ENCODE measurements at places on chromosomes 7 and 10.

GRCh38 chr10:66586897-66587679, 338.7 kb upstream of the LRRTM3 start:
- no peaks in the 10 kb centered on the region for H3K36me3 ChIP-seq
- no peak for DNase-seq
- peaks cover 5% of the 10 kb centered on the region for H3K4me1 ChIP-seq
- H3K4me3 ChIP-seq: no peak overlapping the region
- no peaks in the 10 kb centered on the region for H3K27me3 ChIP-seq

DNA sequence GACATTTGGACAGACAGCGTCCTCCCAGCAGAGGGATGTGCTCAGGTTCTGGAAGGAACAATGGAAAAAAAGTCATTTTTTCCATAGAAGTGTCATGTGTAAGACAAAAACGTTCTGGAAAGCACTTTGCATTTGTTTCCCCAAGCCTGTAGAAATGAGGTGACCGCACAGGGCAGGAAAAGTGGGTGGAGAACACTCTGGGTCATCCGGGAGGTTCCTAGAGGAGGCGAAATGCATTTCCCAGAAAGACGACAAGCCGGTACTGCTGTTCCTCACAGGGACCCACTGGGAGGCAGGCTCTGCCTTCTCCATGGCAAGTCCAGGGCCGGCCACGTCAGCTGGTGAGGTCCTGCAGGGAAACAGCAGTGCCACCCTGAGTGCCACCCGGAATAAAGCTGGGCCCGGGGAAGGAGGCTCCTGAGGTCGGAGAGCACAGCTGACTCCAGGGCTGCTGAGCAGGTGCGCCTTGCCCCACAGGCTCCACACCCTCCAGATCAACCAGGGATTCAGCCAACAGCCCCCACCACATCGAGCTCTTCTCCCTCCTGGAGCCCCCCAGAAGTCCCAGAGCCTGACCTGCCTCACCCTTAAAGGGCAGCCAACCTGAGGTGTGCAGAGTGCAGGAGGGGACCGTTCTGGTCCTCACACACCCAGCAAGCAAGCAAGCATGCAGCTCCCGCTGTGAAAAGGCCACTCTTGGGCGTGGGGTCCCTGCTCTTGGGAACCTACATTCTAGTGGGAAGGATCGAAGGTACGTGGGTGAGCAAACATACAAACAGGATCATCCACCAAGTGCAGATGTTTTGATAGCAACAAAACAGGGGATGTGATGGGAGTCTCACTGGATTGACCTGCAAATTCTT, 28.8 kb upstream of the INPP5A start:
- H3K27me3 ChIP-seq: peaks cover 7% of the 10 kb centered on the region
- no peak overlapping the region for H3K27ac ChIP-seq
- H3K4me3 ChIP-seq: no peak overlapping the region
- H3K36me3 ChIP-seq: no peaks in the 10 kb centered on the region
- H3K4me1 ChIP-seq: no peaks in the 10 kb centered on the region

DNA sequence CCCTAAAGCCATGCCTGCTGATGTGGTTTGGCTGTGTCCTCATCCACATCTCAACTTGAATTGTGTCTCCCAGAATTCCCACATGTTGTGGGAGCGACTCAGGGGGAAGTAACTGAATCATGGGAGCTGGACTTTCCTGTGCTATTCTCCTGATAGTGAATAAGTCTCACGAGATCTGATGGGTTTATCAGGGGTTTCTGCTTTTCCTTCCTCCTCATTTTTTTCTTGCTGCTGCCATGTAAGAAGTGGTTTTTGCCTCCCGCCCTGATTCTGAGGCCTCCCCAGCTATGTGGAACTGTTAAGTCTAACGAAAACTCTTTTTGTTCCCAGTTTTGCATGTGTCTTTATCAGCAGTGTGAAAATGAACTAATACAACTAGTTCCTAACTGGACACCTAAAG, 11.8 kb downstream of the MACROH2A2 start:
- DNase-seq: no peak
- H3K27ac ChIP-seq: no peak overlapping the region
- no peak overlapping the region for H3K4me3 ChIP-seq
- no peaks in the 10 kb centered on the region for H3K27me3 ChIP-seq

GRCh38 chr10:117801691-117802090, 245.1 kb downstream of the RAB11FIP2 start:
- no peaks in the 10 kb centered on the region for H3K27me3 ChIP-seq
- no peaks in the 10 kb centered on the region for H3K4me1 ChIP-seq
- no peak overlapping the region for H3K4me3 ChIP-seq
- no peak overlapping the region for H3K27ac ChIP-seq

DNA sequence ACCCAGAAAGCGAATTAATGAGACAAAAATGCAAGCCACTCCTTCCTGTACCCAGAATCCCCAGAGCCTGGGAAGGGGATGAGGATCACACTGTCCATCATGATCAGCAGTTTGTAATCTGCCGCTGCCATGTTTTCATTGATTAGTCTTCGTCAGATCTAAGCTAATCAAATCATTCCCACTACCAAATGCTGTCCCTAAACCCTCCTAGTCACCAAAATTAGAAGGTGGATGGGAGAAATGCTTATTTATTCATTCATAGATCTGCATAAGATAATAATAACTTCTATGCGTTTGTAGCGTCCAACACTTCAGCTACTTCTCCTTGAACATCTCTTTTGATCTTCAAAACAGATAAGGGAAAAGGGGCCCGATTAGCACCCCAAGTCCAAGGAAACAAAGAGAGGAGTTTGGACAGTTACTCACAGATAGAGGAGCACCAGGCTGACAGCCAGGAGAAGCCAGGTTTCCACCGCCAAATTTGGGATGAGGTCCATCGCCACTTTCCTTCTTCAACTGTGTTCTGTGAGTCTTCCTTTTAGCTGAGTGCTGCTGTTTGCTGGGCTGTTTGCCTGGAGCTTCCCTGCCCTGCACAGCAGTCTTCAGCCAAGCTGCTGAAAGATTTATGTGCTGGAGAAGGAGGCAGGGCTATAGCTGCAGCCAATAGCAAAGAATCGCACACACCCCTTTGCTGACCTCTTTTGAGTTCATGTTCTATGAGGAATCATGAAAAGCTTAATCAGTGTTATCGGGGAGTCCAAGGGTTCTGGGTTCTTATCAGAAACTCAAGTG, at the start of gene CYP3A5:
CYP3A5 (minus strand) TSS at position 597 of the 792 bp plus-strand sequence; CDS start at position 497, 100 bp downstream.
- no peaks in the 10 kb centered on the region for H3K27me3 ChIP-seq
- peak within 1 kb of the TSS; percentile 13 for H3K27ac ChIP-seq
- no peak within 1 kb of the TSS for H3K4me3 ChIP-seq
- H3K4me1 ChIP-seq: peaks cover 10% of the 10 kb centered on the region

DNA sequence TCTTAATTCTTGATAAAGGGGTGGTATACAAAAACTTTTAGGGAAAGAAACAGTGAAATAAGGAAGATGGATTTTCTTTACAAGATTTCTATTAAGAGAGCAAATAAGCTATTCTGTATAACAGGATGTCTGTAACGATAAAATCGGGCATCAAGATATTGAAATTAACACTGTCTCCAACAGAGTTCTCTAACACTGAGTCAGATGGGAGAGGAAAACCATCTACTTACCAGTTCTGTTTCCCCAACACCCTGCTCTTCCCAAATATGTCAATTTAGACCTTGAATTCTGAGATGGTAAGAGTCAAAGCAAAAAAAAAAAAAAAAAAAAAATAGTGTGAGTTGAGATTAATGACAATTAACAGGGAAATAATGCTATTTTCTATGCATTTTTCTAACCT, 23.0 kb downstream of the SMURF1 start:
- no peaks in the 10 kb centered on the region for H3K27me3 ChIP-seq
- peaks cover 54% of the 10 kb centered on the region for H3K4me1 ChIP-seq
- H3K36me3 ChIP-seq: peaks cover 4% of the 10 kb centered on the region
- DNase-seq: no peak
- H3K4me3 ChIP-seq: no peak overlapping the region

- no peaks in the 10 kb centered on the region for H3K27me3 ChIP-seq
- no peak overlapping the region for H3K4me3 ChIP-seq
- no peak for DNase-seq
- H3K27ac ChIP-seq: no peak overlapping the region
- H3K36me3 ChIP-seq: no peaks in the 10 kb centered on the region
- no peaks in the 10 kb centered on the region for H3K4me1 ChIP-seq
Observed at GRCh38 chr10:126309228-126309883, 78.9 kb downstream of the ADAM12 start.

DNA sequence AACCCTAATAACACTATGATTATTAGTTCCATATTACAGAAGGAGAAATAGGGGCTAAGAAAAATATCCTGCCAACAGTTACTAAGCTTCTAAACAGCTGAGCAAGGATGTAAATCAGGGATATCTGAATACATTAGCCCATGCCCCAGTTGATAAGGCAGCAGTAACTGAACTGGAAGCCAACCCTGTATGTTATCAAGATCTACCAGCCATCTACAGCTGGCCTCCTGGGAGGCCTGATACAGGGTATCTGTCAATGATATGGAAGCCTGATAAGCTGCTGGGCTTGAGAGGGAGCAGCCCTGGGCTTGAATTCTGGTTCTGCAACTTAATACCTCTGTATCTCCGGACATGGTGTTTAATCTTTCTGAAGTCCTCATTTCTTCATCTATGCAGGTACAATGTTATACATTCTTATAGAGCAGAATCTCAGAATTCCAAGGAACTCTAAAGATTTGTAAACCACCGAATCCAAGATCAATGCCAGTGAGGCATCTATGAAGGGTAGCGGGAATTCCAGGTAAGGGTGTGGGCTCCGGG, 37.9 kb upstream of the AFAP1L2 start:
- H3K4me1 ChIP-seq: no peaks in the 10 kb centered on the region
- peaks cover 7% of the 10 kb centered on the region for H3K36me3 ChIP-seq
- DNase-seq: no peak
- no peak overlapping the region for H3K4me3 ChIP-seq

- no peaks in the 10 kb centered on the region for H3K27me3 ChIP-seq
- H3K4me1 ChIP-seq: no peaks in the 10 kb centered on the region
- H3K4me3 ChIP-seq: no peak overlapping the region
- no peak overlapping the region for H3K27ac ChIP-seq
- DNase-seq: no peak
Observed at GRCh38 chr10:115117301-115117700, 24.1 kb downstream of the ATRNL1 start.

- no peak for DNase-seq
- peaks cover 5% of the 10 kb centered on the region for H3K4me1 ChIP-seq
- no peak overlapping the region for H3K4me3 ChIP-seq
- H3K27me3 ChIP-seq: no peaks in the 10 kb centered on the region
Observed at GRCh38 chr10:19663344-19663743, 152.9 kb upstream of the PLXDC2 start.

DNA sequence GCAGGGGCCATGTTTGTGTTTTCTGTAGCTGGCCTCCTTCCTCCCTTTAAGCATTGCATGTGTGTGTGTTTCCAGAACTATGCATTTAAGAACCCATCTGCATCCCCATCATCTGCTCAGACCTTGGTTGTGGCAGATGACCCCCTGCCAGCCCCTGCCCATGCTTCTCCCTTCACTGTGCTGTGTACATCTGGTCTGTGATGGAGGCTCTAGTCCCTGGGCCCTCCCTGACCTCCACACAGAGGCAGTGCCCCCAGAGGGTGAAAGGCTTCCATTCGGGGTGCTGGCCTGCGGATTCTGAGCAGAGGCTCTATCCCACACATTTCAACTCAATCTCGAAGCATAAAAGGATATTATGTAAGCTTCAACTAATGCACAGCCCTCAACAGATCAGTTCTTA, 89.4 kb downstream of the TACC2 start:
- H3K36me3 ChIP-seq: no peaks in the 10 kb centered on the region
- DNase-seq: no peak
- H3K4me1 ChIP-seq: peaks cover 22% of the 10 kb centered on the region
- H3K27me3 ChIP-seq: no peaks in the 10 kb centered on the region
- H3K4me3 ChIP-seq: no peak overlapping the region
- no peak overlapping the region for H3K27ac ChIP-seq

GRCh38 chr7:15837306-15837950, 150.9 kb upstream of the MEOX2 start:
- no peaks in the 10 kb centered on the region for H3K4me1 ChIP-seq
- H3K36me3 ChIP-seq: no peaks in the 10 kb centered on the region
- H3K27me3 ChIP-seq: no peaks in the 10 kb centered on the region
- no peak for DNase-seq
- H3K4me3 ChIP-seq: no peak overlapping the region
- H3K27ac ChIP-seq: no peak overlapping the region

GRCh38 chr10:78975926-78976325, 92.8 kb upstream of the ZMIZ1 start:
- H3K36me3 ChIP-seq: no peaks in the 10 kb centered on the region
- H3K4me3 ChIP-seq: no peak overlapping the region
- H3K4me1 ChIP-seq: peaks cover 21% of the 10 kb centered on the region
- H3K27ac ChIP-seq: no peak overlapping the region
- H3K27me3 ChIP-seq: peaks cover 15% of the 10 kb centered on the region

GRCh38 chr10:127161482-127161881, 34.9 kb downstream of the INSYN2A start:
- peaks cover 6% of the 10 kb centered on the region for H3K36me3 ChIP-seq
- peaks cover 12% of the 10 kb centered on the region for H3K4me1 ChIP-seq
- no peak overlapping the region for H3K4me3 ChIP-seq
- DNase-seq: no peak
- no peak overlapping the region for H3K27ac ChIP-seq

- H3K27me3 ChIP-seq: no peaks in the 10 kb centered on the region
- H3K36me3 ChIP-seq: peaks cover 1% of the 10 kb centered on the region
- DNase-seq: no peak
- H3K4me3 ChIP-seq: no peak overlapping the region
Observed at GRCh38 chr7:22129166-22129565, 183.5 kb upstream of the CDCA7L start.

DNA sequence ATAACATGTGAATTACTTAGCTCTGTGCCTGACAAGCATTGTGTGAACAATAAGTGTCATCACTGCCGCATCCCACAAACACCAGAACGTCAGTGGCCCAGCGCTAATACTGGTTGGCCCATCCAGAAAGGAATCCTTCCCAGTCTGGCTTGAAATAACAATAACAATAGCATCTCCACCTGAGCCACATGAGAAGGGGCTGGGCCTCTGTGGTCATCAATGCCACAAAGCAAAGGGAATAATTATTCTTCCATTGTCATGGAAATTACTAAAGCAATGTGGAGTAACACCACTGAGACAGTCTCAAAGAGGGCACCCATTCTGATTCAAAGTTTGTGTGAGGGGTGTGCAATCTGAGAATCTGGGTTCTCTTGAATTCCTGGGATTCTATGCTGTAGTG, 105.7 kb upstream of the INHBA start:
- no peaks in the 10 kb centered on the region for H3K27me3 ChIP-seq
- DNase-seq: no peak
- no peaks in the 10 kb centered on the region for H3K36me3 ChIP-seq
- no peaks in the 10 kb centered on the region for H3K4me1 ChIP-seq
- H3K27ac ChIP-seq: no peak overlapping the region

Measured in keratinocyte (primary cell).